ENCODE measurements at places on chromosomes 16 and 17. TPM values are rescaled to one million over a fixed set of nuclear protein-coding genes. Genes with fewer than 3 reads are reported as not detected.

GRCh38 chr17:65389949-65390348, 171.5 kb downstream of the AXIN2 start:
- peak; percentile 4 for DNase-seq

Gene FLCN
- 23.7 TPM for total RNA-seq

Gene TNP2
- total RNA-seq: not detected

DNA sequence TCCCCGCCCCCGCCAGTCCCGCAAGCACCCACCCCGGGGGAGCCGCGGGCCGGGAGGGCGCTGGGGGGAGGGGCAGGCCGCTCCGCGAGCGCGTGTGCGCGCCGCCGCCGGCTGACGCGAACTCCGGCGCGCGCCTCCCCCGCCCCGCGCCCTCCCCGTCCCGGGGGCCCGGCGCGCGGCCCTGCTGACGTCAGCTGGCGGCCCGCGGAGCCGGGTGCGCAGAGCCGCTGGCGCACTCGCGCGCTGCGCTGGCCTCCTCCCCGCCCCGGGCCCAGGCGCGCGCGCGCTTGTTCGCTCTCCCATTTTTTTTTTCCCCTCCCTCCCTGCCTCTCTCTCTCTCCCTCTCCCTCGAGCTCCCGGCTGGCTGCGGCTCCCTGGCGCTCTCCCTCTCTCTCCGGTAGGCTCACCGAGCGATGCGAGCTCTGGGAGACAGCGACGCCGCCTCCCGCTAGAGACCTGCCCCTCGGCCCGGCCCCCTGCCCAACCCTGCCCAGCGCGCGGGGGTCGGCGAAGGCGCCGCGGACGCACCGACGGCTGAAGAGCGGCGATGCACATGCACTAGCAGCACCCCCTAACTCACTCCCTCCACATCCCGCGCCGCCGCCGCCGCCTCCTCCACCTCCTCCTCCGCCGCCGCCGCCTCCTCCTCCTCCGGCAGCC, at the start of gene GNAO1:
TSS of gene GNAO1 (plus strand) at position 334 of the 660 bp plus-strand sequence. CDS start 747 bp downstream, outside the sequence.
- DNase-seq: no peak

DNA sequence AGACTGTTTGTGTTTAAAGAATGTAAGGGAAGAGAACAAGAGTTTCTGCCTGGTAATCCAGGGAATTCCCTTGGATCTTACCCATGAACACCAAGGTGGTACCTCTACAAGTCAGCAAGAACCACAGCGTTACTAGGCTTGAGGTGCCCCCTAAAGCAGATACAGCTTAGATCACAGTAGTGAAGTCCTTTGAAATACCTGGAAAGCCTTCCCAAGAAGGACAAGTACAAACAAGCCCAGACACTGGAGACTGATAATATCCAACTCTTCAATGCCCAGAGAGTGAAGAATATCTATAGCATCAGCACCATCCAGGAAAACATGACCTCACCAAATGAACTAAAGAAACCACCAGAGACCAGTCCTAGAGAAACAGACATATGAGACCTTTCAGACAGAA, 3.8 kb upstream of the APPBP2 start:
- DNase-seq: no peak

- DNase-seq: no peak
Measured at GRCh38 chr17:79562931-79563210, 48.0 kb downstream of the RBFOX3 start.

Gene DRC3
- total RNA-seq: 2.4 TPM

DNA sequence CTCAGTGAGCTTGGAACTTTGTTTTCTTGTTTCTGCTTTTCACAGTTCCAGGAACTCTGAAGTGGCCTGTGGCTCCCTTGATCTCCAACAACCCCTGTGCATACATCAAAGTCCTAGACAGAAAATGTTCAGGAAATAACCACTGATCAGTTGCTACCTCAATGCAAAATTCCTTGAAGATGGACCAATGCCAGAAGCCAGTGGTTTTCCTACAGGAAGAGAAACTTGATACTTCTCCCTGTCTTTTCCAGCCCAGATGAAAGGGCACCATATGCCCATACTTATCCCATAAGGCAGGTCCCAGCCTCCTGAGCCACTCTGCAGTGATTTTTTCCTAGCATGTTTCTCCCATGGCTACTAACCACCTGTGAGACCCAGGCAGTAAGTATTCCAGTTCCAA, 12.3 kb upstream of the CDRT4 start:
- peak; percentile 26 for DNase-seq

GRCh38 chr16:57264950-57265371, 19.5 kb downstream of the PLLP start:
- no peak for DNase-seq

GRCh38 chr16:64215730-64216129, 906.1 kb downstream of the CDH11 start:
- DNase-seq: no peak

- DNase-seq: no peak
Measured at GRCh38 chr16:85936816-85937215, 37.9 kb downstream of the IRF8 start.

DNA sequence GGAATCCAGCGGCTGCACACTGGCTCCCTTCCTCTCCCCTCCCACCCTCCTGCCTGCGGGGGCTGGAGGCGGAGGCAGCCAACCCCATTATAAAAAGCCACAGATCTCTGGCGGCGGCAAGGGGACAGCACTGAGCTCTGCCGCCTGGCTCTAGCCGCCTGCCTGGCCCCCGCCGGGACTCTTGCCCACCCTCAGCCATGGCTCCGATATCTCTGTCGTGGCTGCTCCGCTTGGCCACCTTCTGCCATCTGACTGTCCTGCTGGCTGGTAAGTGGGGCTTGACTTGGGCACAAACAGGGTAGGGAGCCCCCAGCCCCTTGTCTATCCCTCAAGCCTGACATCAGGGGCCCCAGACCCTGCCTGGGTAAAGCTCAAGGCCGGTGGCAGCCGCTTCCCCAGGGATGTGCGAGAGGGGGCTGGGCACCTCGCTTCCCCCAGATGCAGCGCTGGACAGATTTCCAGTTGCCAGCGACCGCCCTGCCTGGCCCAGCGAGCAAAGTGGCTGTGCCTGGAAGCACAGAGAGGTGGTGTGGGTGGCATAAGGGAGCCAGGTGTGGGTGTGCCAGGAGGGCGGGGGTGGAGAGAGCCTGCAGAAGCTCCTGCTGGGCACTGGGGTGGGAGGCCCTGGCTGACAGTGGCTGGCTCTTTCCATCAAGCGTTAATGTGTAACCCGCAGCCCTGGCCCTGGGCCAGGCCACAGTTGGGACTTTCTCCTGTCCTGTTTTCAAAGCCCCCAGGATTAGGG, at the start of gene CX3CL1:
TSS of gene CX3CL1 (plus strand) at position 119 of the 745 bp plus-strand sequence. CDS start at position 198, 79 bp downstream.
- DNase-seq: no peak

Measured in HCT116 (cell line).